ENCODE measurements at places on chromosomes 12 and 14.

- DNase-seq: no peak
Observed at GRCh38 chr12:1091350-1091749, 100.3 kb downstream of the ERC1 start.

- DNase-seq: peak; percentile 84
Observed at GRCh38 chr14:72904840-72905561, 11.1 kb upstream of the DPF3 start.

DNA sequence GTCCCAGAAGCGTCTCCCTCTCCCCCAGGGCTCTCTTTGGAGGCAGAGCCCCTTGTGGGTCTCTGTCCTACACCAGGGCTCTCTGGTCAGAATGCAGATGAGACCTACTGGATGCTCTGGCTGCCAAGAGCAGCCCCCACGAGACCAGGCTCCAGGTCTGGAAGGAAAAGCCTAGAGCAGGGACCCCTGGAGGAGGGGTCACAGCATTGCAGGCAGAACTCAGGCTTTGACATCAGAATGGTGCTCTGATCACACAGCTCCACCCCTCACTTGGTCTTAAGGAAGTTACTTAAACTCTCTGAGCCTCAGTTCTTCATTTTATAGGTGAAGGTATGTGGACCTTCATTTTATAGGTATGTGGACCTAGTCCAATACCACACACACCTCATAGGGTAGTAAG, 83.1 kb downstream of the ARL6IP4 start:
- DNase-seq: no peak

DNA sequence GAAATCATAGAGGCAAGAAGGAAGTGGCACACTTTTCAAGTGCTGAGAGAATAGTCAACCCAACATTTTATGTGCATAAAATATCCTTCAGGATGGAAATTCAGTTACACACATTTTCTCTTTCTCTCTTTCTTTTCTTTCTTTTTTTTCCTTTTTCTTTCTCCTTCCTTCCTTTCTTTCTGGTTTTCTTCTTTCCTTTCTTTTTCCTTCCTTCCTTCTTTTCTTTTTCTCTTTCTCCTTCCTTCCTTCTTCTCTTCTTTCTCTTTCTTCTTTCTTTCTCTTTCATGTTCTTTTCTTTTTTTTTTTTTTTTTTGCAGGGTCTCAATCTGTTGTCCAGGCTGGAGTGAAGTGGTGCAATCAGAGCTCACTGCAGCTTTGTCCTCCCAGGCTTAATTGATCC, 38.7 kb upstream of the OR5AU1 start:
- DNase-seq: no peak

DNA sequence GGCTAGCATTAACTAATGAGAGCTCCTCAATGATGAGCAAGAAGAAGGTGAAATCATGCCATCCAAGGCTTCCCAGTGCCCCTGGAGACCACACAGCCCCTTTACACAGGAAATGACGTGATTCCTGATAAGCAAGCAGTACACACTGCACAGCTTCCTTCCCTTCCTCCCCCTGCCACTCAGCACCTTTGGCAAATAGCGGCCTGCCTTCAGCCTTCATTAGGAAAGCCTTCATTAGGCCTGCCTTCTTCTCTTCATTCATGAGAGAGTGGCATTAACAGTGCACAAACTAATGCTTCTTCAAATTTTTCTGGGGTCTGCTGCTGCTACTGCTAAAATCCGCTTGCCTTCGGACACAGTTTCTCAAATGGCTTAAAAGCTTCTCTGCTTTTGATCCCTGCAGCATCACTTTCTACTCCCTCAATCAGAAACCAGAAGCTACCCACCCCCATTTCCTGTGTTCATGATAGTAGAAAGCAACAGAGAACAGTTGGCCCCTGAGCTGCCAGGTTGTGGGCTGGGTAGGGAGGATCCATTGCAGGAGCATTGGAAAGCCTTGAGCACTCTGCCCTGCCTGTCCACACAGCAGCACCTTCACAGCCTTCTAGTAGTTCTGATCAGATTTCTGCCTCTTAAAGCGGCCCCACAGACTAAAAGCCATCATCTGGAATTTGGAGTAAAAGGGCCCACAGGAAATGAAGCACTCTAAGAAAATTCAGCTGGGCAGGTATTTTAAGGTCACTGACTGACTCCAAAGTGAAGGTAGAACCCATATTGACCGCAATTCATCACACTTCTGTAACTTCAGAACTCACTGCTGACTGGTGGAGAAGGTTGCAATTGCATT, 103.8 kb upstream of the ETV6 start:
- no peak for DNase-seq

- peak; percentile 85 for DNase-seq
Observed at GRCh38 chr14:91830777-91831176, 36.6 kb downstream of the TC2N start.

DNA sequence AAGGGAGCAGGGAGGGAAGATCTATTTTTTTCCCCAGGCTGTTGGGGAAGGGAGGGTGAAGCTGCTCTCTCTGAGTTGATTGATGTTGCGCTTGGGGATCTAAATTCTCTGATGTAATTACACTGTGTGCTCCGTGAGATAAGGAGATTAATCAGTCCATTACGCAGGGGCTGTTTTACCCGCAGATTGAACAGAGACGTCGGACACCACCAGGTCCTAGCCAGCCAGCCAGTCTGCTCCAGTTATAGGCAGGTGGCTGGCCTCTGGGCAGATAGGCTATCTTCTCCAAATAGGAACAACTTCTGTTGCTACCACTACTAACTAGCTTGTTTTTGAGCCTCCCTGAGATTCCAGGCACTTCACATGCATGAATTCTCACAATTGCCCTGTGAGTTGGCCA, 91.1 kb downstream of the SRRM4 start:
- no peak for DNase-seq

DNA sequence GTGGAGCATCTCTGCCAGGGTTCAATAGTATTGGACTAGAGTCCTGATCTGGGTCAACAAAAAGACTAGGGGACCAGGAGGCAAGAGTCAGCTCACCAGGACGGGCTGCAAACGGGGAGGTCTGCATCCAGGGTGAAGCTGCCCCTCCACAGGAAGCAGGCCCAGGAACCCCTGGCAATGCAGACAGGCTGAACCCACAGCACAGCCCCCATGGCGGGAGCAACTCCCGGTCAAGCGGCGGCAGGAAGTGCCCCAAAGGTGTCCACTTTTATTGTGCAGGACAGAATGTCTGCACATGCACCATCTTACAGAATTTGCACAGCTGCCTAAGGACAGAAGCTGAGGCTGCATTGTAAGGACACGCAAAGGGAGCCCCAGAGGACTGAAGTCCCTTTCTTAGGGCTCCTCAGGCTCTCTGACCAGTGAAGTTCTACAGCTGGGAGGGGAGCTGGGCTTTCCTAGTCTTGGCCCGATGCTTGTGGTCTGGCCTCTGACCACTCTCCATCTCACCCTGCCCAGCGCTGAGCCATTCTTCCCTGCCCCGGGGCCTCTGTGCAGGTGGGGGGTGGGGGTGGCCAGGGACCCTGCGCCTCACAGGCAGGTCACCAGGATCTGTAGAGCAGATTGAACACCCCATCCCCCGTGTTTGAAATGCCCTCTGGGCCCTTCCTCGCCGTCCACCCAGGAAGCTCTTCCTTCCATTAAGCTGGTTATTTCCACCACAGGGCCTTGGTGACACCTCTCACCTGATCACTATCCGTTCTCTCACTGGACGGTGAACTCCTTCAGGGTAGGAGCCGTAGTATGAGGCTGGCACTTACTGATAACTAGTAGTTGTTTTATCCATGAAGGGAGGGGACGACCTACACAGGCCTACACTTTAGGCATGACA, 75.9 kb downstream of the NINJ2 start:
- no peak for DNase-seq

DNA sequence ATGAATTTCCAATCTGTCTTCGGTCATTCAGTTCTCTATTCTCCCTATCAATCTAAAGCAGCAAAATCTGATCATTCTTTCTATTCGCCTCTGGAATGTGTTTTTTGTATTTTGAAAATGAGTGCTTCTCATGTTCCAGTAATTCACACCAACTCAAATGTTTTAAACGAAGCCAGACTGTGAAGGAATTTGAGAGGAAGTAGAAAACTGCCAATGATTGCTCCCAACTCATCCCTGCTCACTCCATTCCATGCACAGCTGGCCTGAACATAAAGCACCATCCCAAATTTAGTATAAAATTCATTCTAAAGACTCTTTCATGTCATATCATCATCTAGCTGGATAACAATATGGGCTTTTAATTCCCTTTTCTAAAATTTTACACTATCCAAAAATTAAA, 123.8 kb downstream of the DUSP6 start:
- DNase-seq: no peak

- DNase-seq: no peak
Observed at GRCh38 chr12:100216337-100216736, 15.7 kb downstream of the ACTR6 start.

DNA sequence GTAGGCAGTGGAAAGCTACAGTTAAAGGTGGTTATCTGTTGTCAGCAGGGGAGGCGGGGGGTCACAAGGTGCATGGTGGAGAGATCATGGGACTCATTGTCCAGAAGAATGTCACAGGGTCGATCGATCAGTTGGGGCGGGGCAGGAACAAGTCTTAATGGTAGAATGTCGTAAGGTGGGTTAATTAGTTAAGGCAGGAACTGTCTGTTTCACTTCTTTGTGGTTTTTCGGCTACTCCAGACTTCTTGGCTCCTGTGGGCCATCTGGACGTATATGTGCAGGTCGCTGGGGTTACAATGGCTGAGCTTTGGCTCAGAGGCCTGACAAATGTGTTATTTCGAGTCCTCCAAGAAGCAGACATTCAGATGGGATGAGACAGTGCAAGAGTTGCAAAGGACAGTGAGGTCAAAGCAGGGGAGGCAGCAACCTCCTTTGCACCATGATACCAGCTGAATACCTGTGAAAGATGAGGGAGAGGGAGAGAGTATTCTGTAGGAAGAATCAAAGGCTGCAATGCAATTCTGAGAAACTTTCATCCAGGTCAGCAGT, 246.9 kb upstream of the TMEM132C start:
- DNase-seq: no peak

DNA sequence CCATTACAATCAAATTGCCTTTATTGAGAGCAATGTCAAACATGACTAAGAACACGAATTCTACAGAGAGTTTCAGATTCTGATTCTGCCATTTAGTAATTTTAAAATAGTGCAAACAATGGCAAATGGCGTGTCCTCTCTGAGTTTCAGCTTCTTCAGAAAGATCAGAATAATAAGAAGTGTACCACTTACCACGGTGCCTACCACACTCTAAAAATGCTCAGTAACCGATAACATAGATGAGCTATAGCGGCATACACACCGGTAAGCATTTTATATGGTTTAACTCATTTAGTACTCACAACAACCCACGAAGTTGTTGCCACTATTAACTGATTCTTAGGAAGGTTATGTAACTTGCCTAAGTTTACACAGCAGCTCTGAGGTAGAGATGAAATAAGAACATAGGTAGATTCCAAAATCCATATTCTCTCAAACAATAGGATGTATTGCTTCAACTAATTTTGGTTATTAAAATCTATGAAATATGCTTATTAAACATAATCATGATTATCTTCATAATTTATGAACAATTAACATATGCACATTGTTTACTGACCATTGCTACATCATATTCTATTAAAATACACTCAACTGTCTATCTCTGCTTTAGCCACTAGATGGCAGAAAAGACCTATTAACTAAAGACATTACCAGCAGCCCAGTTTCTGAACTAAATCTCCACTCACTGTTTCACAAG, 38.3 kb downstream of the SLC6A15 start:
- peak; percentile 63 for DNase-seq

DNA sequence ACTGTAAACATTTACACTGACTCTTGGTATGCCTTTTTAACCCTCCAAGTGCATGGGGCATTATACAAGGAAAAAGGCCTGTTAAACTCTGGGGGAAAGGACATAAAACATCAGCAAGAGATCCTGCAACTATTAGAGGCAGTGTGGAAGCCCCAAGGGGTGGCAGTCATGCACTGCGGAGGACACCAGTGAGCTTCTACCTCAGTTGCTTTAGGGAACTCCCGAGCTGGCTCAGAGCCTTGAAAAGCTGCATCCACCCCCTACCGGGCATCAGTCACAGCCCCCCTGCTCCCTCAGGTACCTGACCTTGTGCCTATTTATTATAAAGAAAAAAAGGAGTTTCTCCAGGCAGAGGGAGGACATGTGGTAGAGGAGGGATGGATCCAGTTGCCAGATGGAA, 695.6 kb upstream of the LMO3 start:
- DNase-seq: no peak

All from astrocyte of the hippocampus (primary cell).